ENCODE measurements at places on chromosomes 7 and 10.

DNA sequence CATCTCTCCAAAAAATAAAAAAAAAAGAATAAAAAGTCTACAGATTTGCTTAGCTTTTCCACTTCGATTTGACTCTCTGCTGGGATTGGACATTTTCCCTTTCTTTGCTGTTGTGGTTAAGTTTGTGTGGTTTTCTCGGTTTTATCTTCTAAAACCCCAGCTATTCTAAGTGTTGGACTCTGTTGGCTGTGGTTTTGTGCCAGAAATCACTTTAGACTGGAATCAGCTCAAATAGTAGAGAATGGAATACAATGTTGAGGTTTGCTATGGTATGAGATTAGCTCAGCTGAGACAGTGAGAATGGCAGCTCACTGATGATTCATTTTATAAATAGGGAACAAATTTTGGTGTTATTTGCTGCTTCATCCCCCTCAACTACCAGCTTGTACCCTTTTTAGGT lies 116.0 kb downstream of the BUB3 start:
- H3K36me3 ChIP-seq: no peaks in the 10 kb centered on the region
- H3K4me1 ChIP-seq: no peaks in the 10 kb centered on the region
- no peak for DNase-seq
- no peak overlapping the region for H3K27ac ChIP-seq
- H3K4me3 ChIP-seq: no peak overlapping the region

DNA sequence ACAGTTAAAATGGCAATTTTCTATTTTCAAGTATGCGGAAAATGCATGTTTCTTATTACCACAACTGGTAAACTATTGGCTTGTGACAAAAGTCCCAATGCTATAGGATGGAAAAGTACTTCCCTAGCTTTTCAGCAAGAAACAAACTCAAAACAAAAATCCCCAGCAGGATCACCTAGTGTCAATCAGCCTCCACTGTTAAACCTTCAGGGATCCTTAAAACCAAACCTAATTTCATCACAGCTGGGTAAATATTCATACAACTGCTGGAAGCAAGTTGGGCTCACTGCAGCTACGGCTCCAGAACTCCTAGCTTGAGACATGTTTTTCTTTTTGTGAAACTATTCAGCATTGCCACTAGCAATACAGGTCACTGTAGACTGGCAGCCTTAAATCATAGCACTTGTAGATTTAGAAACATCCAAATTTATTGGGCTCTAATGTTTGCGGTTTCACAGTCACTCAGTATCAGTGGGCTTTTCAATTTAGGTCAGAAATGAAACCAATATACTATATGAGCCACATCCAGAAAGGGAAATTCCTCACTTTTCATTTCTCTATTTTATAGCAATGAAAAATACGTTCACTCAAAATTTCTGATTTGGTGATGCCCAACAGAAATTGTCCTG lies 145.2 kb upstream of the ANK3 start:
- H3K36me3 ChIP-seq: no peaks in the 10 kb centered on the region
- no peak overlapping the region for H3K4me3 ChIP-seq
- H3K27me3 ChIP-seq: no peaks in the 10 kb centered on the region
- no peak for DNase-seq
- H3K4me1 ChIP-seq: no peaks in the 10 kb centered on the region

DNA sequence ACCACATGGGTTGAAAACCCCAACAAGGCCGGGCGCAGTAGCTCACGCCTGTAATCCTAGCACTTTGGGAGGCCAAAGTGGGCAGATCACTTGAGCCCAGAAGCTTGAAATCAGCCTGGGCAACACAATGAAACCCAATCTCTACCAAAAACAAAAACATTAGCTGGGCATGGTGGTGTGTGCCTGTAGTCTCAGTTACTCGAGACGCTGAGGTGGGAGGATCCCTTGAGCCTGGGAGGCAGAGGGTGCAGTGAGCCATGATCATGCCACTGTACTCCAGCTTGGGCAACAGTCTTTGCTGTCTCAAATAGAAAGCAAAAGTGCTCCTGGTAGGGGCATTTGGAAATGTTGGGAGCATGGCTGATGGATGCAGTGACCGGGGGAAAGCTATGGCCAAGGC lies 209.6 kb upstream of the PLXNA4 start:
- no peak overlapping the region for H3K27ac ChIP-seq
- no peaks in the 10 kb centered on the region for H3K4me1 ChIP-seq
- DNase-seq: no peak
- H3K36me3 ChIP-seq: no peaks in the 10 kb centered on the region
- no peak overlapping the region for H3K4me3 ChIP-seq

GRCh38 chr10:88114368-88114767 lies 250.9 kb downstream of the PTEN start:
- peak; percentile 41 for DNase-seq
- H3K27ac ChIP-seq: no peak overlapping the region
- H3K4me3 ChIP-seq: no peak overlapping the region
- no peaks in the 10 kb centered on the region for H3K36me3 ChIP-seq

GRCh38 chr10:71649631-71650030 lies 69.9 kb downstream of the C10orf105 start:
- H3K36me3 ChIP-seq: no peaks in the 10 kb centered on the region
- H3K27ac ChIP-seq: no peak overlapping the region
- no peak overlapping the region for H3K4me3 ChIP-seq

All from right lobe of liver (tissue), 6 donors.